ENCODE measurements at places on chromosomes 1 and 21.

DNA sequence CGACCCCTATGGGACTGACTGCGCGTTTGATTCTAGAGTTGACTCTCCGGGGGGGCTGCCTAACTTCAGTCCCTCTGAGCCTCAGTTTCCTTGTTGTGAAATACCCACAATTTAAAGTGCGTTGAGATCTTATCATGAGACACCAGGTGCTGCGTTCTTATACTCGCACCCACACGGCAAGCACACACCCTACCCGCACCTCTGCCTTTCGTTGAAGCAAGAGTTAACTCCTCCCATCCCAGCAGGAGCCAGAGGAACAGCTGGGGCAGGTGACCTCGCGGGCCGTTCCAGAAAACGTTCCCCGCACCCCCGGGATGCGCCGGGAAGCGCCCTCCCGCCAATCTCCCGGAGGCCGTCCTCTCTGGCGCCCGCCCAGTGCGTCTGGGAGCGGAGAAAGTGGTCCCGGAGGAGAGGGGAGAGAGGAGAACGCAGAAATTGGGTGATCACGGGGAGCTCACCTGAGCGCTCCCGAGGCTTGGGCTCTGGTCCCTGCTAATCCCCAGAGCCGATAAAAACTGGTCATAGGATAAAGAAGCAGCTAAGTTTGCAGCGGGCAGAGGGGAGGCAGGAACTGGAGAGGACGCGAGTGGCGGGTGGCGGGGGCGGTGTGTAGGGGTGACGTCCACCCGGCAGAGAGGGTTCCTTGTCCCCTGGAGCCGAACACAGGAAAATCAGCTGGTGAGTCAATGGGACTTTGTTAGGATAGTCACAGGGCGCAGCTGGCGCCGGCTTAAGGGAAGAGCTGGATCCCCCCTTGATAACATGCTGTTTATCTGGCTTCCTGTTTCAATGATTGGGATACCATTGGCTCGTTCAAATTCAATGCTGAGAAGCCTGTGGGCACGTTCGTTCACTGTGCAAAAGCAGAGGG is 869 bp downstream of the NAV1 start:
- peaks cover 3% of the 10 kb centered on the region for H3K4me1 ChIP-seq
- H3K36me3 ChIP-seq, result no peaks in the 10 kb centered on the region
- H3K4me3 ChIP-seq, result peak overlapping the region; percentile 73
- DNase-seq, result no peak

- no peaks in the 10 kb centered on the region for H3K4me1 ChIP-seq
- no peak overlapping the region for H3K4me3 ChIP-seq
- DNase-seq, result no peak
- H3K27ac ChIP-seq, result no peak overlapping the region
- H3K36me3 ChIP-seq, result peaks cover 4% of the 10 kb centered on the region
- H3K27me3 ChIP-seq, result no peaks in the 10 kb centered on the region
These were observed 90.8 kb downstream of the GTF2B start for GRCh38 chr1:88800382-88801051.

- no peak for DNase-seq
- H3K36me3 ChIP-seq, result no peaks in the 10 kb centered on the region
- H3K27ac ChIP-seq, result no peak overlapping the region
- H3K27me3 ChIP-seq, result no peaks in the 10 kb centered on the region
These were observed 267.9 kb downstream of the PLA2G4A start for GRCh38 chr1:187096689-187097088.

DNA sequence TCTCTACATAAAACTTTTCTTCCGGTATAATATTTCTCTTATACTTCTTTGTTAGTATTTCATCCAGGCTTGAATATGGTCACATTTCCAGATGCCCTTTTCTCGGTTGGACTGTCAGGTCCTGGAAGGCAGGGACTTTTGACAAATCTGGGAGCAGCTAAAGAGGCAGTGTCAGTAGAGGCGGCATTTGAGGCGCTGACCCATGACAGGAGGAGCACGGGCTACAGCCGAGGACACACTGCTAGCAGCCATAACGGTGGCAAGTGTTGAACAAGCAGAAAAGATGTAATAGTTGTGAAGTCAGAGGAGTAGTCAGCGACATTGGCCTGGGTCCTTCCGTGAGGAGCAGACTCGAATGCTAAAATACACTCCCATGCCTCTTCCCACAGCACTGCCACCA is 14.5 kb upstream of the NRIP1 start:
- no peak overlapping the region for H3K4me3 ChIP-seq
- H3K27ac ChIP-seq, result no peak overlapping the region
- H3K36me3 ChIP-seq, result no peaks in the 10 kb centered on the region
- no peak for DNase-seq

- H3K4me1 ChIP-seq, result peaks cover 1% of the 10 kb centered on the region
- no peaks in the 10 kb centered on the region for H3K27me3 ChIP-seq
- peaks cover 4% of the 10 kb centered on the region for H3K36me3 ChIP-seq
- no peak overlapping the region for H3K27ac ChIP-seq
- no peak overlapping the region for H3K4me3 ChIP-seq
These were observed 93.3 kb downstream of the PDE9A start for GRCh38 chr21:42746593-42747275.

GRCh38 chr1:110636149-110636935 is 30.2 kb upstream of the KCNA2 start:
- H3K36me3 ChIP-seq, result no peaks in the 10 kb centered on the region
- no peak for DNase-seq
- H3K27ac ChIP-seq, result no peak overlapping the region
- no peaks in the 10 kb centered on the region for H3K27me3 ChIP-seq
- H3K4me3 ChIP-seq, result no peak overlapping the region

DNA sequence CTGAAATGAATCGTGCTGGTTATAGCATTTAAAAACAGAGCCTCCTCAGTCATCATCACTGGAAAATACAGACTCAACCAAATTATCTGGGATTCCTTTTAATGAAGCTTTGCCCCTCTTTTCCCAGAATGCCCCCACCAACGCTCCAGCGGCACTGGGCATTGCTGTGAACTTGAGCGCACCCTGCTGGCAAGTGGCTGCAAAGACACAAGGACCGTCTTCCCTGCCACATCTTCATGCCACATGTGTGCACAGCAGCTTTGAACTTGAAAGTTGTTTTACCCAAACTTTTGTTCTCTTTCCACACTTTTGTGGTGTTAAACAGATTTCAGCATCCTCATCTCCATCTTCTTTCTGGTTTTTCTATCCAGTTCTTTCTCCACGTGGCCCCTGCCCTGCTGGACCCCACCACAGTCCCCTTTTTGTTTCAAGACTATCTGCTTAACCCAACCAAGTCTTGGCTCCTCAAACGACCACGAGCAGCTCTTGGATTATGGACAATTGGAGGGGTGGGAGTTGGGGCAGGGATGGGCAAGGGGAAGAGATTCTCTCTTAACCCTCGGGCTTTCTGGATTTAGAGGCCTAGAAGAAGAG is 12.8 kb upstream of the LMX1A start:
- H3K4me3 ChIP-seq, result no peak overlapping the region
- H3K4me1 ChIP-seq, result no peaks in the 10 kb centered on the region
- no peaks in the 10 kb centered on the region for H3K36me3 ChIP-seq
